Amygdala (tissue), 56 donors: ENCODE measurements at places on chromosomes 11 and 22.

DNA sequence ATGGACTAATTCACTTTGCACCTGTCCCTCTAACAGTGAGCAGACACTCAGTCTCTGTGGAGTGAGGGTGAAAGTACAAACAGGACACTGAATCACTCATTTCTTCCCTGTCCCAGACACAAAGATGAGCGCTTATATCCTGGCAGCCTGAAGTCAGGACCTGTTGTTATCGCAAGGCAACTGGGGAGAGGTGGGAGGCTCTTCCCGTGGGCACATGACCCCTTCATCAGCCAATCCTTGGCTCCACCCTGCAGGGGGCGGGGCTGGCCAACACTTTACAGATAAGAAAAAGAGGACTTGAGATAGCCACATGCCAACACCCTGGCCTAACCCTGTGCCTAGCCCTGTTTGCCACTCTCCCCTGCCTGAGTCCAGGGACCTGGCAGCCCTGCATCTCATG is 29.5 kb upstream of the TESMIN start:
- DNase-seq = no peak

DNA sequence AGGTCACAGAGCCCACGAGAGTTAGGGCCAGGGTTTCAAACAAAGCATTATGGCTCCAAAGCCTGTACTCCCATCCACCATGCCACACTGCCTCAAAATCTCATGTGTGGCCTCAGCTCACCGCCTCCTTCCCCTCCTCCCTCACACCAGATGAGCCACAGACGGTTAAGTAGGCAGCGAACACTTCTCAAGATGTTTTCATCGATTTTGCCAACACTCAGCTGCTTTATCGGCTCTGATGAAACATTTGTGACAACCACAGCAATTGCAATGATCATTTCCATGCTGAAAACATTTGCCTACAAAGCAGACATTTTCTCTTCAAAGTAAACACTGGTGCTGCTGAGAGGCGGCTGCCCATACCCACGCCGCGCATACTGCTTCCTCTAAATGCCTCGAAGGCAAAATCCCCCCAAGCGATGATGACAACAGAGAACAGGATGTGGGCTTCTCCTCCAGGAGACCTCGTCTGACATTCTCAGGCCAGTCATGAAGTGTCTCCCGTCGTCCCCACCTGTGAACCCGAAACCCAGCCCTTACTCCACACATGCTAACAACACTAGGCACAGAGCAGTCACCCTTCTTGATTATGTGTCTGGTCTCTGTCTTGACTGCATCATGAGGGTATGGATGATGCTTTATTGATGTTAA is 599.2 kb downstream of the SOX6 start:
- DNase-seq = no peak

- no peak for DNase-seq
Observed at GRCh38 chr22:19825904-19826618, 28.6 kb downstream of the GNB1L start.

DNA sequence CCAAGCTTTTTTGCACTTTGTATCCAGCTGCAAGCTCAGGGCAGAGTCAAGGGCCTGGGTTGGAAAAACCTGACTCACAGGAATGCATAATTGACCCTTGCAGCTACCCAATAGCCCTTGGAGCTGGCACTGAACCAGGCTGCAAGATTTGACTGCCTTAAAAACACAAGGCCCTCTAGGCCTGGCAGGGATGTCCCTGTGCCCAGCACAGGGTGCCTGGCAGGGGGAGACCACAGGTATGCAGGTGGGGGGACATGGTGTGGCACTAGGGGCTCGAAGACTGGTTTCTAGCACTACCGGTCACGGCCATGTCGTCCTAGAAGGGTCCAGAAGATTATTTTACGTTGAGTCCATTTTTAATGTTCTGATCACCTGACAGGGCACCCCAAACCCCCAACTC is 30.2 kb downstream of the SBF1 start:
- no peak for DNase-seq

DNA sequence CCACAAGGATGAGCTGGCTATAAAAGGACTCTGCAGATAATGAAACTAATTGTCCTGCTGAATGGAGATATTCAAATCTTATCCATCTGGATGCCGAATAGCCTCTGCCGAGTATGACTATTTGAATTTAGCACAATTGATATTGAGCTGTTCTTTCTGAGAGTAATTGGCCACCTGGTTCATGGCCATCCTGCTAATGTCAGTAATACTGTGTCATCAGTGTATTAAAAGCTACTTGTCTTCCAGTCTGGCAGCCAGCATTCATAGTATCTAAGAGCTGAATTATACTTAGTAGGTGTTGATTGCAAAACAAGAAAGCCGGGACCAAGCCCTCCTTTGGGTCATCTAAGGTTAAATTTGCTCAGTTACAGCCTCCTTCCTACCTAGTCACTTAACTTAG is 310.7 kb upstream of the NCAM1 start:
- DNase-seq = no peak

GRCh38 chr11:1755692-1756561 is 5.5 kb upstream of the IFITM10 start:
- DNase-seq = no peak

- no peak for DNase-seq
Observed at GRCh38 chr22:28021998-28022660, 103.1 kb upstream of the PITPNB start.

- no peak for DNase-seq
Observed at GRCh38 chr11:12901272-12901671, 107.8 kb upstream of the RASSF10 start.

GRCh38 chr11:10539339-10539738 is 1.6 kb downstream of the RNF141 start:
- DNase-seq = no peak

DNA sequence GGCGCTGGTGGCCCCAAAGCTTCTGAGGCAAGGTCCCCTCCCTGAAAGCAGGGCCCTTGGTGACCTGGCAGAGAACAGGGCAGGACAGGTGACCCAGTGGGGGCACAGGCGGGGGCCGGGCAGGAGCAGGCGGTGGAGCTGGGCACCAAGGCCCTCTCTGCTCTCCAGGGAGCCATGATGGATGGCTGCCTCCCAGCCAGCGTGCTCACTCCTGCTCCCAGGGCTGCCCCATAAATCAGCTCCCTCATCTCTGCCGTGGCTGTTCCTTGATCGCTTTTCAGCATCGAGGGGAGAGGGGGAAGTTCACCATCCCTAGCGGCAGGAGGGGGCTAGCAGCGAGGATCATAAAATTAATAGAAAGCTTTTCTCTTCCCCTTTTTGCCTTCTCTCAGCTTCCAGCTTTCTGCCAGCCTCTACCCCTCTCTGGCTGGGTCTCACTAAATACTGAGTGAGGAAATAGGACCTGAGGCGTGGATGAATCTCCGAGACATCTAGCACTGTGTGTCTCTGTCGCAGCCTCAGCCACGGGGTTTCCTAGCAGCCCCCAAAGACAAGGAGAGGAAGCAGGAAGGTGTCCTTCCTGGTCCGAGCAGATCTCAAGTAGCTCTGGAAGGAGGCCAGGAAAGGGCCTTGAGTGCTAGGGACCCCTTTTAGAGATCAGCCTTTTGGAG is 22.2 kb upstream of the ELFN2 start:
- no peak for DNase-seq

- no peak for DNase-seq
Observed at GRCh38 chr11:73650400-73650799, 4.0 kb downstream of the PLEKHB1 start.

GRCh38 chr11:132519241-132519815 is 1013.0 kb downstream of the OPCML start:
- DNase-seq = no peak

- no peak for DNase-seq
Observed at GRCh38 chr11:1305501-1306056, 3.9 kb downstream of the TOLLIP start.

- no peak for DNase-seq
Observed at GRCh38 chr11:134597452-134597851, 185.4 kb upstream of the B3GAT1 start.

GRCh38 chr11:75453916-75454655 is 21.1 kb upstream of the KLHL35 start:
- no peak for DNase-seq

DNA sequence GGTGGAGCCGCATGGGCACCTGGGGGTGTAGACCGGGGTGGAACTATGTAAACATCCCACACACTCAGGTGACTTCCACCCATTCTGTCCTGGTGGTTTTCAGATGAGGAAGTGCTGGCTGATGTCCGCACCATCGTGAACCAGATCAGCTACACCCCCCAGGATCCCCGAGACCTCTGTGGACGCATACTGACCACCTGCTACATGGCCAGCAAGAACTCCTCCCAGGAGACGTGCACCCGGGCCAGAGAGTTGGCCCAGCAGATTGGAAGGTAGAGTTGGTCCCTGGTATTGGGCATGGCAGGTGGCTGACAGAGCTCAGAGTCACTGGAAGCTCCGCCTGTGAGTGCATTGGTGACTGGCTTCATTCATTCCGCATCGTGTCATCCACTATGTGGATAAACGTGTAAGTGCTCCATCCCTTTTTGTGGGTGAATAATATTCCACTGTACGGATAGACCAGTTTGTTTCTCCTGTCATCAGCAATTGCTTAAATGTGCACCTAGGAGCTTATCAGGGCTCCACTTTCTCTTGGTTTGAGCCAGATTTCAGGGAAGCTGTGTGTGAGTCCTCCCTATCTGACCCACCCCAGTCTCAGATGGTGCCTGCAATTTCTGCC is 29.9 kb downstream of the NADSYN1 start:
- no peak for DNase-seq

DNA sequence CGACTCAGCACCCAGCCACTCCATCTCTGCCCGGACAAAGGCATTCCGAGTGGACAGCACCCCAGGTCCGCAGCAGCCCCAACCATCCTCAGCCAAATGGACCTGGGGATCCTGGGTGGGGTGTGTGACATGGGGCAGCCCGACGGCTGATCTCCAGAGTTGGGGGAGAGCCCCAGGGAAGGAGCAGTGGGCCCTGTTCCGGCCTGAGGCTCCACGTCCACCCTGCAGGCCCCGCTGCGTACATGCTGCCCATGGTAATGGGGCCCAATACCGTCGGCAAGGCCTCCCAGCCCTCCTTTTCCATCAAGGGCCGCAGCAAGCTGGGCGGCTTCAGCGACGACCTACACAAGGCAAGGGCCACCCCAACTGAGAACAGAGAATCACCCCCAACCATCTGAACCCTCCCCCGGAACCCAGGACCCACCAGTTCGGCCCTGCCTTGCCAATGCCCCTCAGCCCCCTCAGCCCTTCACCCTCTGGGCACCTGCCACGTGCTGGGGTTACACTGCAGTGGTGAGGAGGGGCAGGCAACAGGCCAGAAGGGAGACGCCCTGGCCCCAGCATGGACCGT is 5.4 kb downstream of the SCGB1C1 start:
- DNase-seq = no peak

DNA sequence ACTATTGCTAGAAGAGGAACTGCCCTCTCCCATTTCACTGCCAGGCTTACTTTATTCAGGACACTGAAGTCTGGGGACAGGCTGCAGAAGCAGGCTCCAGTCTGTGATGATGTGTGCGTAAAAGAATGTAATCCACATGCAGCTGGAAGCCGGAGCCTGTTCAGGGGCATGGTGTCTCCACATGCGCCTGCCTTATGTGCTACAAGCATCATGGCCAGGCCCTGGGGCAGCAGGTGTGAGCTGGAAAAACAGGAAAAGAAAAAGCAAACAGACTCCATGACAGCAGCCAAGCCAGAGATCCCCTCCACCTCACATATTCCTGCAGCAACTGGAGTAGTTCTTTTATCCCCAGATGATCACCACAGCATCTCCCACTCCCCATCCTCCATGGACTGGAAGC is 33.4 kb downstream of the ARFGAP2 start:
- no peak for DNase-seq

GRCh38 chr11:81989093-81989492 is 744.6 kb downstream of the FAM181B start:
- no peak for DNase-seq

- no peak for DNase-seq
Observed at GRCh38 chr11:118226296-118226695, 1.5 kb upstream of the JAML start.

DNA sequence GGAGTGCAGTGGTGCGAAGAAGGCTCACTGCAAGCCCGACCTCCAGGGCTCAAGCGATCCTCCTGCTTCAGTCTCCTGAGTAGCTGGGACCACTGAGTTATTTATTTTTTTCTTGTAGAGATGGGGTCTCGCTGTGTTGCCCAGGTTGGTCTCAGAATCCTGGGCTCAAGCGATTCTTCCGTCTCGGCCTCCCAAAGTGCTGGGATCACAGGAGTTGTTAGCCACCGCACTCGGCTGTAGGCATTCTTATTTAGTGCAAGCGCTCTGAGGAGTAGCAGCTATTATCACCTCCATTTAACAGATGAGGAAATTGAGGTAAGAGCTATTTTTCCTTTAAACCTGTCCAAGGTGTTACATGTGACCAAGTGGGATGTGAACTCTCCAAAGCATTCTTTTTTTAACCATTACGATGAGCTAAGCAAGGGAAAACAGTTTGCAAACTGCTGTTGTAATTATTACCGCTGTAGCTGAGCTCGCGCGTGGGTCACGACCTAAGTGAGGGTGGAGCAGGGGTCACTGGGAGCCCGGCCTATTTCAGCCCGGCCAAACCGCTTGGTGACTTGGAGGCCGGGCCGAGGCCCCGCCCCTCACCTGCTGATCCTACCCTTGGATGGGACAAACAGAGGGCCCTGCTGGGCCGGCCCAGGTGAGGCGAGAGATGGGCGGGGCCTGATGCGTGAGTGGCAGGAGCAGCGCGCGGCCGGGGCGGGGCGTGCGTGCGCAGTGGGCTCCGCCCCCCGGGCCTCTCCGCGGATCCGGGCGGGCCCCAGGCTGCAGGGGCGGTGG is 449 bp upstream of the KREMEN1 start:
- DNase-seq = peak; percentile 47

GRCh38 chr11:13438291-13438690 is 24.7 kb downstream of the BTBD10 start:
- DNase-seq = no peak

- no peak for DNase-seq
Observed at GRCh38 chr22:49322861-49323622, 504.6 kb downstream of the BRD1 start.

DNA sequence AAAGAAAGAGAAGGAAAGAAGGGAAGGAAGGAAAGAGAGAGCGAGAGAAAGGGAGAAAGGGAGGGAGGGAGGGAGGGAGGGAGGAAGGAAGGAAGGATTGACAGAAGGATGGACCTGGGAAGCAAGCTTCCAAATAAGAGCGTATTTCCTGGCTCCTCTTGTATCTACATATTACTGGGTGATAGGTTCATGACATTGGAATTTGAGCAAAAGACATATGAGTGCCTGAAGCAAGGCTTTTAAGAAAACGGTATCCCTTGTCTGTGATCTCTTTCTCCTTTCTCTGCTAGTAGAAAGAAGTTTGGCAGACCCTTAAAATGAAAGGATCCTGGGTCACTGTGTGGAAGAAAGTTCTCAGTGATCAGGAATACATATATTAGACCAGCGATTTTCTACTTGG is 932.2 kb upstream of the CCDC90B start:
- no peak for DNase-seq

GRCh38 chr11:40104941-40105550 is 1354.4 kb downstream of the LRRC4C start:
- DNase-seq = no peak

- DNase-seq = no peak
Observed at GRCh38 chr22:29765905-29766631, 739 bp downstream of the ZMAT5 start.

DNA sequence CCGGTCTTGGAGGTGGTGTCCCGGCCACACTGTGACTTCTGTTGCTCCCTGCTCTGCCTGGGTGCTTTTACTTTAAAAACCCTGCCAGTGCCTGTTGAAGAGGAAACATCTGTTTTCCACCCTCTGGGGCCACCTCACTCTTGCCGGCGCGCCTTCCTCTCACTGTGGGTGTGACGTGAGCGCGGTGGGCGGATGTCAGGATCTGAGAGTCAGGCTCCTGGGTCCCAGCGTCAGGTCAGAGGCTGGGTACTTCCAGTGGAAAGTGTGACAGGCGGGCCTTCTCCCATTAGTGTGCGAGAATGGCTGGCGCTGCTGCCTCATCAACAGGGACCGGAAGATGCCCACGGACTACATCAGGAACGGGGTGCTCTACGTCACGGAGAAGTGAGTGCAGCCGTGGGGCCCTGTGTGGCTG is 54.2 kb downstream of the GRAMD4 start:
- DNase-seq = no peak
